COLO829 (cell line): ENCODE measurements at places on chromosomes 6 and 20.

- no peak for DNase-seq
Measured at GRCh38 chr20:12893019-12893418, 115.8 kb upstream of the SPTLC3 start.

DNA sequence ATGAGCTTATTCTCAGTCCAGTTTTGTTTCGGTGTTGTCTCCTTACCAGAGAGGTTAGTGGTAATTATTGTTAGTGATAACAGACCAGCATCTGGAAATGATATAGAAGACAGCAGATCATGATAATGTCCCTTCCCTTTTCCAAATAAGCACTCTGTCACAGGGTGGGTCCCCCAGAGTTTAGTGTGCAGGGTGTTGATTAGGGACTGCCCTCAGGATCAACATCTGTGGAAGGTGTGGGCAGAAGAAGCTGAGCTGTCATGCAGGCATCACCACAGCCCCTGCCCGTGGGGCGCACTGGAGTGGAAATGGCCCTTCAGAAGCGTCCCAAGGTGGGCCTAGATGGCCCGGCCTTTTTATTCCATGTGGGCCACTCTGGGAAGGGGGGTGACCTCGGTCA lies 67.6 kb upstream of the DTNBP1 start:
- DNase-seq: no peak

GRCh38 chr6:137443901-137444300 lies 50.3 kb downstream of the OLIG3 start:
- no peak for DNase-seq

DNA sequence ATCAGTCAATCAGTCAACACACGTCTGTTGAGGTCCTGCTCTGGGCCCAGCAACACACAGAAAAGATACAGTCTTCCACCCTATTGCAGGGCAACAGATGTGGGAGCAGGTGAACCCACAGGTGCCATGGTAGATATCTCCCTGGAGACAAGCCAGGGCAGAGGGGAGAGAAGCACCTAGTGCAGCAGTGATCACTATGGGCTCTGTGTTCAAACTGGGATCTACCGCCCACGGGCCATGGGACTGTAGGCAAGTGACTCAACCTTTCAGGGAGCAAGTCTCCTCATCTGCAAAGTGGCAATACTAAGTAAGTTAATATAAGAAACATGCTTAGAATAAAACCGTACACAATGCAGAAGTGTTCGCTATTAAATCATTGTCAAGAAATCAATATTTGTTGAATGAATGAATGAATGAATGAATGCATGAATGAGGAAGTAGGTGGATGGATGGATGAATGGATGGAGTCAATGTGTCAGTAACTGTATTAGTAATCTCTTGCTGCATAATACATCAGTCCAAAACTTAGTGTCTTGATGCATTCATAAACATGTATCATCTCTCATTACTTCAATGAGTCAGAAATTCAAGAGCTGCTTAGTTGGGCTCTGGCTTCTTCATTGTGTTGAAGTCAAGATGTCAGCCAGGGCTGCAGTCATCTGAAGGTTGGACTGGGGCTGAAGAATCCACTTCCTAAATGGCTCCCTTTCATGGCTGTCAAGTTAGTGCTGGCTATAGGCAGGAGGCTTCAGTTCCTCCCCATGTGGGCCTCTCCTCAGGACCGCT lies 31.9 kb upstream of the NFATC2 start:
- DNase-seq: no peak

- DNase-seq: no peak
Measured at GRCh38 chr6:106670236-106670635, 40.9 kb downstream of the QRSL1 start.

GRCh38 chr6:9409126-9409525 lies 973.8 kb upstream of the SLC35B3 start:
- DNase-seq: no peak

GRCh38 chr6:140160494-140160893 lies 786.0 kb upstream of the CITED2 start:
- DNase-seq: no peak

DNA sequence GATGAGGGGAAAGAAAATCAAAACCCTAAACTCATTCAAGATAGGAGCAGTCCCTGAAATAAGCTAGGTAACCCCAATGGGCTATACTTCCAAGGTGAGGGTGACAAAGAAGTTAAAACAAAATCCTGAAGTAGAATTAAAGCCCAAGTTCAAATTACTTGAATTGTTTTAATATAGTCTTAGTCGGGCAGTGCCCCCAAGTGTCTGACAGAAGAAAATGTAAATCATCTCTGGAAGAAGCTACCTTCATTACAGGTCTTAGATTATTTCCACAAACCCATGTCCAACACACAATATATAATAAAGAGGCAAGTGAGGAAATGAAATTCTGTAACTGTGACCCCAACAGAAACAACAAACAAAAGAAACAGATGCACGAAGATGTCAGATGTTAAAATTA lies 36.8 kb upstream of the L3MBTL3 start:
- no peak for DNase-seq

- DNase-seq: no peak
Measured at GRCh38 chr6:34144581-34145160, 1.2 kb downstream of the GRM4 start.

- DNase-seq: peak; percentile 74
Measured at GRCh38 chr20:51752343-51752951, 15.7 kb downstream of the ATP9A start.

GRCh38 chr6:133888929-133889556 lies at the start of gene TCF21:
TSS of gene TCF21 (plus strand) at chr6:133889113. CDS start at chr6:133889398, 285 bp downstream.
- no peak for DNase-seq

- no peak for DNase-seq
Measured at GRCh38 chr6:15166121-15166520, 79.7 kb upstream of the JARID2 start.

DNA sequence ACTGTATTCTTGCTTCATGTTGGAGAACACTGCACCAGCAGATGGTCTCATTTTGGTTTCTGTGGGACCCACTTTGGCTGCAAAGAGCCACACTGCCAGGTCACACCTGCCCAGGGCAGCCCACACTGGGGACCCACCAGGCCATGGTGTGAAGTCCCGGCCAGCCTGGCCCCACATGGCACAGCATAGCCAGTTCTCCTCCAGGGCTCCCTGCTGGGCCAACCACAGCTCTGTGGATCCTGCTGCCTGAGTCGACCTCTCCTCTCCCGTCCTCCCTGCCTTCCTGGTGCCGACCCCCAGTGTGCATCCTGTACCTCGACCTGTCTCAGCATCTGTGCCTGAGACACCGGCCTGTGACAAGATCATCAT lies 3.0 kb downstream of the ARFRP1 start:
- no peak for DNase-seq

GRCh38 chr20:22385602-22386305 lies 198.6 kb downstream of the FOXA2 start:
- DNase-seq: no peak

DNA sequence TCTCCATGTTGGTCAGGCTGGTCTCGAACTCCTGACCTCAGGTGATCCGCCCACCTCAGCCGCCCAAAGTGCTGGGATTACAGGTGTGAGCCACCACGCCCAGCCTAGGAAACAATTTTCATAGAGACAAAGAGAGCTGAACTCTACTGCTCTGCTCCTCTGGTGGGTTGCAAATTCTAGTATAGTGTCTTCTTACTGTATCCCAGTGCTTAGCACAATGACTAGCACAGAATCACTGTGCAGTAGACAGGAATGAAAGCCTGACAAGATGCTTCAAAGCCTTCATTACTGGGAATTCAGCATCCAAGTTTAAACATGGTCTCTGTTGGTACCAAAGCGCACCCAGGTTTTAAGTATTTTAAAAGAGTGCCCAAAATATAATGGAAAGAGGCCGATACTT lies 96.5 kb upstream of the SALL4 start:
- DNase-seq: no peak

DNA sequence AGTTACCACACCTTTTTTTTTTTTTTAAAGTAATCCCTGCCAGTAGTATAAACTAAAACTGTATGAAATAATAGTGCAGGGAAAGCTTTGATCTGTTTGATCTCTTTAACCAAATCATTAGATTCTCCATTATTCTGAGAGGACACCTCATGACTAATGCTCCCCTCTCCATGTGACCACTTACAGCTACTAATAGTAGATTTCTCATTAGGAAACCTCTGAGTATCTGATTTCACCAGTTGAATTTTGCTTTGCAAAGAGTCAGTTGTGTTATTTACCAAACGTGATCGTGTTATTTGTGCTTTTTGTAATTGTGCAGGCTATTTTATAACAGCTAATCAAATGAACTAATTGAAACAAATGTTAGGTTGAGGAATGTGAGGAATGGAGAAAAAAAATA lies 12.5 kb downstream of the CASP8AP2 start:
- no peak for DNase-seq

- DNase-seq: no peak
Measured at GRCh38 chr6:127263481-127263880, 3.2 kb upstream of the RNF146 start.

DNA sequence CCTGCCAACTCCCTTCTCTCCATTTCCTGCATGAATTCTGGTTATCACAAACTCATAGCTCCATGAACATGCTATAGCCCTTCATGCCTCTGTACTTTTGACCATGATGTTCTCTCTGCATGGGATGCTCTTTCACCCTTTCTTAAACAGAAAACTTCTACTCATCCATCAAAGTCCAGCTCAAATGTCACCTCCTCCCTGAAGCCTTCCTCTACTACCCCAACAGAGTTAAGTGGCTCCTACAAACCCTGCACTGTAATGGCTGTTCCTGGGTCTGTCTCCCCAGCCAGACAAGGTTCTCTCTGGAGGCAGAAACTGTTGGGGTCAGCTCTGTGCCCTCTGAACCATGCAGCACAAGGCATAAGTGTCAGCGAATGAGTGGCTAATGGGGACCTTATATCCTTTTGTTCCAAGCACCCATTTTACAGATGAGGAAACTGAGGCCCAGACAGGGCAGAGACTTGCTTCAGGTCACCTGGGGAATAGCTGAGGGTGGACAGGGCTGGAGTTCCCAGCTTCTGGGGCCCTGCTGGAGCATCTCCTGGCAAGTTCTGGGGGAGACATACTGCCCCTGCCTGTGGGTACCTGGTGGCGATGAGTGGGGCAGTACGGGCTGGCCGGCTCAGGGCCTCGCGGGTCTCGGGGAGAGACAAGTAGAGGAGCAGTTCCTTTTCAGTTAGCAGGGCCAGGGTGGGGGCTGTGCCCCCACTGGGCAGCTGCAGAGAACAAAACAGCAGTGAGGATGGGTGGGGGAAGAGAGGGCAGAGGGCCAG lies 10.6 kb upstream of the CDK5RAP1 start:
- no peak for DNase-seq

- DNase-seq: no peak
Measured at GRCh38 chr20:4511776-4512175, 209.9 kb upstream of the PRND start.

DNA sequence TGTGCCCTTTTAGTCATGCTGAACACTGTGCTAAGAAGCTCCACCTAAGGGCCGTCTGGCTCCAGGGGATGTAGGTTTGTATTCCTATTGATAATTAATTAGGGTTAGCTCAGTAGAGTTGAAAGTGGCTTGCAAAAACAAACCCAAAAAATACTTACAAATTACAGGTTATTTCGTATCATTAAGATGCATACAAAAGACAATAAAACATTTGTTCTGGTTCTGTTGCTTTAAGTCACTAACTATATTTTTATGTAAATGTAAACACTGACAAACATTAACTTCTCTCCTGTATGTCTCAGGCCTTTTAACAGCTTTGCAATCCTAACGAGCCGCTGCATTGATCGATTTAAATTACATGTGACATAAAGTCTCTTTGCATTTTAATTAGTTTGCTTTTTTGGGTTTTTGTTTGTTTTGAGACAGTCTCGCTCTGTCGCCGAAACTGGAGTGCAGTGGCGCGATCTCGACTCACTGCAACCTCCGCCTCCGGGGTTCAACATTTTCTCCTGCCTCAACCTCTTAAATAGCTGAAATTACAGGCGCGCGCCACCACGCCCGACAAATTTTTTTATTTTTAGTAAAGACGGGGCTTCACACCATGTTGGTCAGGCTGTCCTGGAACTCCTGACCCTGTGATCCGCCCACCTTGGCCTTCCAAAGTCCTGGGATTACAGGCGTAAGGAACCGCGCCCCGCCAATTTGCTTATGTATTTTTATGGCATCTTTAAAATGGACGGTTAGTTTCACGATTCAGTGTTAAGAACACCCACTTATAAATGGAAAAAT lies 110.9 kb downstream of the HFE start:
- no peak for DNase-seq

DNA sequence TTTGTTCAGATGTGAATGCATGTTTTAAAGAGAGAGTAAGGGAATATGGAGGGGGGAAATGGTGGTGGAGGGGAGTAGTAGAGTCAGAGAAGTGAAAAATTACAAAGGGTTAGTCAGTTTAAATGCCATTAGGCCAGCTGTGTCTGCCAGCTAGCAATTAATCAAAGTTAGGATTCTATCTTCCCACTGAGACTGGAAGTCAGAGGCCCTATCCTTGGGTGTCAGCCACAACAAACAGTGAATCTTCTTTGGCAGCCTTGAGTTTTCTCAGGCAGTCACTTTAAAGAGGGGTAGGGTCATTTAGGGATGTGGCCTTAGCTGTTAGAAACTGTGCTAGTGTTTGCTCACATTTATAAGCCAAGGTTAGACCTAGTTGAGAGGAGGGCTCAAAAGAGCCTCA lies 120.5 kb upstream of the BTBD3 start:
- no peak for DNase-seq

DNA sequence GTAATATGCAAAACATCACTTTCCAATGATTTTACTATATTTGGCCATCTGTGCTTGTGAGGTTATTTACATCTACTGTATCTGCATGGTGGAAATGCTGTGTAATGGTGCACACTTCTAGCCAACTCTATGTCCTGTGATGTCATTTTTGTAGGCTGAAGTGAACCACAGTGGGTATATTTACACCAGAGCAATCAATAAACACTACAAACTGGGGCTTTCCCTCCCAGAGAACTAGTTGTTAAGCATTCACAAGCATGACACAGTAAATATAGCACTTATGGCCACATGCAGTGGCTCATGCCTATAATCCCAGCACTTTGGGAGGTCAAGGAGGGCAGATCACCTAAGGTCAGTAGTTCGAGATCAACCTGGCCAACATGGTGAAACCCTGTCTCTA lies 4.9 kb downstream of the SLC22A2 start:
- DNase-seq: no peak

GRCh38 chr6:1316489-1316971 lies 4.6 kb downstream of the FOXQ1 start:
- no peak for DNase-seq

DNA sequence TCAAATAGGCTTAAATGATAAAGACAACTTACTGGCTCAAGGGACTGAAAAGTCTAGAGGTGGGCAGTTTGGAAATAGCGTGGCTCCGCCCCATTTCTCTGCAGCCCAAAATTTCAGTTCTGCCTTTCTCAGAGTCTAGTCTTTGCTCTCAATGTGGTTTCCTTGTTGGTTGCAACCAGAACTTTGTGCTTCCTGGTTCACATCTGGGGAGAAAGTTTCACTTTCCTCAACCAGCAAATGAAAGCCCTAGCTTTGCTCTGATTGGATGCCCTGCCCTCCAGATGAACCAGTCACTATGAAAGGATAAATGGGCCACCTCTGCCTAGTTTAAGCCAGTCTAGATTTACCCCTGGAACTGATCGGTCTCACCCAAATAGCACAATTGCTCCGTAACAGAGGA lies 14.9 kb downstream of the SYCP2L start:
- DNase-seq: no peak

- DNase-seq: peak; percentile 77
Measured at GRCh38 chr6:28758046-28758817, 165.6 kb downstream of the TRIM27 start.
